ENCODE measurements at places on chromosomes 11 and 22.

DNA sequence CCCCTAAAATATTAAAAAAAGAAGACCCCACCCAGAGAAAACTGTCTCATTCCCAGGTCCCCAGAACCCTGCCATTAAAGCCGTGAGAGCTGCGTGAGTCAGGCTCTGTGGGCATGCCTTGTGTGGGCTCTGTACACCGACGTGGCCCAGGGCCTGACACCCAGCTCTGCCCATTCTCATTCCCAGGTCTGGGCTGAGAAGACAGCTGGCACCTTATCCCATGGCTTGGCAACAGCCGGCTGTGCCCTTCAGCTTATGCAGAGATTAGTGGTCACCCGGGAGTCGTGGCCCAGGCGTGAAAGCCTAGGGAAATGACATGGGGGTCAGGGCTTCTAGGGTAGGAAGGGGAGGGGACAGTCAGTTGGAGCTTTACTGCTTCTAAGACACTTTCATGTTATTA lies 31.9 kb downstream of the OTOG start:
- no peak for DNase-seq

GRCh38 chr11:4393209-4393857 lies at the start of gene TRIM21:
Gene TRIM21, minus strand, starts transcription at chr11:4393702. Its CDS starts 3,293 bp downstream, at chr11:4390409.
- peak; percentile 31 for DNase-seq

DNA sequence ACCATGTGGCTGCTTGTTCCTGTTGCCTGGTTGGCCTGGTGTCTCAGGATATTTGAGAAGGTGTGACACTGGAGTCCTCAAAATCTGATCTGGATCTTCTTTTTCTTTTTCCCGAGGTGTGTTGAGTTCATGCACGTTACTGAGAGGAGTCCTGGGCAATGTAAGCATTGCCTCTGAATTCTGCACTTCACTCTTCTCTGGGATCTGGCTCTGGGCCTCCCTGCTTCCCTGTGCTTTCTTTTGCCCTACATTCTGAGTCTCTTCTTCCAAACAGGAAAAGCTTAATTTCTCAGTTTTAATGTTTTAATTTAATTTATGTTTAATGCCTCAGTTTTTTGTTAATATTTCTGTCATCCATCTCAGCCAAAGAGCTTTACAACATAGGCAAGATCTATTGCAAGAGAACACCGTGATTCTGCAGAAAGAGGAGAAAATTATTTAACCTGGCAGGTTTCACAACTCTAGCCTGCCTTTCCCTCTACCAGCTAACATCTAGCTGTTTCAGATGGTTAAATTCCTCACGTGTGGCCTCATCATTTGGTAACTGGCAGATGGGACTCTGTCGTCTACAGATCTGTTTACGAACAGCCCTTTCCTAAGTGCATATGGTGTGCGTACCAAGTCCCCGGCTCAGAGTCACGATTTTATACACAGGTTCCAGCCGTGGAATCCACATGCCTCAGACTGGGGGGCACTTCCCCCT lies 24.7 kb downstream of the LDLRAD3 start:
- DNase-seq: no peak

DNA sequence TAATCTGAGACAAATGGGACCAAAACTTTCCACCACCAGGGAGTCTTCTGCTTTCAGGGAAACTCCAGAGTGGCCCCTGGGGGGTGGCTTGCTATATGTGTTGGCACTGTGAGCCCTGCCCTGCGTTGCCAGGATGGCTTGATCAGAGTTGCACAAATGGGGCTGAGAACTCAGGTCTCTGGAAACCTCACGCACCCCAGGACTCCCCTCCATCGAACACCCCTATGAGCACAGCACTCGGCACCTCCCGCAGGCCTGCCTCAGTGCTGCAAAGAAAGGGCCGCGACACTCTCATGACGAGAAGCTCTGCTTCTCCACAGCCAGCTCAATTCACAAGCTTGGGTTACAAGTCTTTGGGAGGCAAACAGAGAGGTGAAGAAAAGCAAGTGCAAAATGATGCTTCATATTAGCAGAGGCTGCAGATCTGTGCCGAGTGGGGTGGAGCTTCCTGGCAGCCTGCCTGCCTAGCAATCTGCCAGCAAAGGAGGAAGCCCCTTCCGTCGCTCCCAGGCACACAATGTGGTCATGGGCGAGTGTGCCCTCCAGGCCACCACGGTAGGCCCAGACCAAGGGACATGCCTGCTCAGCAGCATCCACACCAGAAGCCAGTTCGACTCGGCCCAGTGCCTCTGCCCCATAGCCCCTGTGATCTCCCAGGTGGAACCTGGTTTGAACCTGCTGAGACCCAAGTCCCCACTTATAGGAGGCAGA lies 55.7 kb downstream of the MYH9 start:
- DNase-seq: peak; percentile 68

GRCh38 chr22:22201930-22202343 lies 42.6 kb upstream of the VPREB1 start:
- no peak for DNase-seq

- DNase-seq: no peak
Measured at GRCh38 chr11:8261291-8261690, 2.4 kb downstream of the LMO1 start.

Data from CMK (cell line).